ENCODE measurements at places on chromosomes 5 and 9. TPM values are rescaled to one million over a fixed set of nuclear protein-coding genes. Genes with fewer than 3 reads are reported as not detected.

The NUTM2F gene
- not detected for total RNA-seq

The KLF9 gene
- 3.0 TPM for total RNA-seq

The ELAVL2 gene
- 0.06 TPM for total RNA-seq

The SPINK13 gene
- not detected for total RNA-seq

The C5orf52 gene
- total RNA-seq = not detected

The SLC34A1 gene
- not detected for total RNA-seq

The VLDLR gene
- 20.8 TPM for total RNA-seq

The CDC20B gene
- 0.09 TPM for total RNA-seq

The DMRT3 gene
- total RNA-seq = not detected

The HTR1A gene
- total RNA-seq = not detected

The LRRC70 gene
- total RNA-seq = 0.32 TPM

The ICE1 gene
- 24.8 TPM for total RNA-seq

The CFAP90 gene
- 0.53 TPM for total RNA-seq

The EIF4EBP3 gene
- 1.5 TPM for total RNA-seq

The NACC2 gene
- total RNA-seq = 38.0 TPM

The CARTPT gene
- total RNA-seq = not detected

The GDNF gene
- not detected for total RNA-seq

The RPP25L gene
- 43.4 TPM for total RNA-seq
